H1 (cell line): ENCODE measurements at places on chromosomes 2 and 18. TPM values are rescaled to one million over a fixed set of nuclear protein-coding genes. Genes with fewer than 3 reads are reported as not detected.

DNA sequence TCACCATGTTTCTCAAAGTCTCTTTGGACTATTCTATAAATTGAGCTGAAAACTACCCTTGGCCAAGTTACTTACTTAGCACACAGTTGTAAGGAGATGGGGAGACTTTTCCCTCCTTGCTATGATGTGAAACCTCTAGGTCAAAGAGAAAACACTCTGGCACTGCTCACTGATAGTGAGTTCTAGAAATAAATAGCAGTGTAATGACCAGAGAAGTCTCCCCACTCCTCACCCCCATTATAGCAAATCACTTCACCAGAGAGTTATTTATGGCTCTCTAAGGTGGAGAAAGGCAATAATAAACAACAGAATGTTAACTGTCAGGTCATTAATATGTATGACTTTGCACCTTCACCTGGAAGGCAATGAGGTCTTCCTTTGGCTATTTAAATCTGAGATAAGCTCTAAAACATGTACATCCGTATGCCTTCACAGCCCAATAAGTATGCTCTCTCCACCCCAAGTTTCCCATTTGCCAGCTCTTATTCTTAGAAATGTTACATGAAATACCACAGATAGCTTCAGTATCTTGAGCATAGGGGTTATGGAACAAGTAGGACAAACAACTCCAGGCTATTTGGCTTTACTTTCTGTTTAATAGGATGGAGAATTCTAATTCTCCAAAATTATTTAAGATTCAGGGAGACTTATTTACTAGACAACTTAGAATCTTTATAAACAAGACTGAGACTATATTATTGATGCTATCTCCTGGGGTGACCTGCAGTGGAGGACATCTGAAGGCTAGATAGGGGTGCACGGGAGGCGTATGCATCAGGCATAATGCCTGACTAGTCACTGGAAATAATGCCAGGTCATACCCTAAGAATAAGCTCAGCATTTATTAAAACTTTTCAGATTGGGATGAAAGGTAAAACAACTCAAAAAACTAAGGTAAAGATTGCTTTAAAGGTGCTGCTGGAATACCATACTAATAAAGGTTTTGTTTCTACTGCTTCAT lies 65.3 kb upstream of the DTNB start:
- DNase-seq: no peak

DNA sequence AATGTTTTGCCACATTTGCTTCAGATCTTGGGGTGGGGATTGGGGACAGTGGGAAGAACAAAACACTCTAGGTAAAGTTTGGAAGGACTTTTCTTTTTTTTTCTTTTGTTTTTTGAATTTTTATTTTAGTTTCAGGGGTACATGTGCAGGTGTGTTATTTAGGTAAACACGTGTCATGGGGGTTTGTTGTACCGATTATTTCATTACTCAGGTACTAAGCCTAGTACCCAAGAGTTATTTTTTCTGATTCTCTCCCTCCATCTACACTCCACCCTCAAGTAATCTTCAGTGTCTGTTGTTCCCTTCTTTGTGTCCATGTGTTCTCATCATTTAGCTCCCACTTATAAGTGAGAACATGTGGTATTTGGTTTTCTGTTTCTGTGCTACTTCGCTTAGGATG lies 73.3 kb downstream of the FASTKD2 start:
- DNase-seq: no peak

GRCh38 chr2:190767821-190768220 lies 112.8 kb upstream of the GLS start:
- DNase-seq: no peak

GRCh38 chr18:77006305-77007175 lies 126.0 kb downstream of the MBP start:
- DNase-seq: no peak

GRCh38 chr2:18510775-18511174 lies 49.7 kb downstream of the RDH14 start:
- no peak for DNase-seq

- DNase-seq: no peak
These were observed 52.9 kb downstream of the SCG2 start for GRCh38 chr2:223549215-223549614.

- DNase-seq: no peak
These were observed 6.8 kb upstream of the TGFA start for GRCh38 chr2:70560442-70560841.

- DNase-seq: no peak
These were observed 734.8 kb upstream of the REG3G start for GRCh38 chr2:78290581-78291214.

- peak; percentile 66 for DNase-seq
These were observed 7.3 kb upstream of the EN1 start for GRCh38 chr2:118854507-118855345.

- DNase-seq: no peak
These were observed 21.3 kb downstream of the MALT1 start for GRCh38 chr18:58692422-58693185.

DNA sequence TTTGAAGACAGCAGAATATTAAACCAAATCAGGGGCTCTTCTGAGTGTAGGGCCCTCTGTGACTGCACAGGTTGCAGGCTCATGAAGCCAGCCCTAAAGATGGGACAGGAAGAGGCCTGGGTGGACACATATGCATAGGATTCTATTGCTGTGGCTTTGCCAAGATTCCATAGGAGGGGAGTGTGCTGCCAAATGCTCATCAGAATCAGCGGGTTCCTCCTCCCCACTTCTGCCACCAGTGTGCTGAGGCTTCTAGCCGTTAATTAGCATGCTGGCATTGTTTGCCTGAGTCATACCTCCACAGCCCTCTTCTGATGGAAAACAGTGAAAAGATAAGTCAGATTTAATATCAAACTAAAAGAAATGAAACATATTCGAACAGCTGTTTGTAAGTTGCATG lies 103.9 kb upstream of the TMEFF2 start:
- peak; percentile 17 for DNase-seq

The SATB2 gene
- 1.3 and 1.4 TPM in 2 replicates for polyA plus RNA-seq

The CABYR gene
- polyA plus RNA-seq: 9.4 and 14.5 TPM in 2 replicates

The TPO gene
- not detected in 2 replicates for polyA plus RNA-seq

The DSG1 gene
- polyA plus RNA-seq: 0.06 TPM in 2 replicates

The RFTN2 gene
- polyA plus RNA-seq: 0.42 and 2.3 TPM in 2 replicates
